ENCODE measurements at places on chromosomes 3 and 15.

GRCh38 chr3:44400771-44401170, 62.2 kb downstream of the TCAIM start:
- no peak for DNase-seq

DNA sequence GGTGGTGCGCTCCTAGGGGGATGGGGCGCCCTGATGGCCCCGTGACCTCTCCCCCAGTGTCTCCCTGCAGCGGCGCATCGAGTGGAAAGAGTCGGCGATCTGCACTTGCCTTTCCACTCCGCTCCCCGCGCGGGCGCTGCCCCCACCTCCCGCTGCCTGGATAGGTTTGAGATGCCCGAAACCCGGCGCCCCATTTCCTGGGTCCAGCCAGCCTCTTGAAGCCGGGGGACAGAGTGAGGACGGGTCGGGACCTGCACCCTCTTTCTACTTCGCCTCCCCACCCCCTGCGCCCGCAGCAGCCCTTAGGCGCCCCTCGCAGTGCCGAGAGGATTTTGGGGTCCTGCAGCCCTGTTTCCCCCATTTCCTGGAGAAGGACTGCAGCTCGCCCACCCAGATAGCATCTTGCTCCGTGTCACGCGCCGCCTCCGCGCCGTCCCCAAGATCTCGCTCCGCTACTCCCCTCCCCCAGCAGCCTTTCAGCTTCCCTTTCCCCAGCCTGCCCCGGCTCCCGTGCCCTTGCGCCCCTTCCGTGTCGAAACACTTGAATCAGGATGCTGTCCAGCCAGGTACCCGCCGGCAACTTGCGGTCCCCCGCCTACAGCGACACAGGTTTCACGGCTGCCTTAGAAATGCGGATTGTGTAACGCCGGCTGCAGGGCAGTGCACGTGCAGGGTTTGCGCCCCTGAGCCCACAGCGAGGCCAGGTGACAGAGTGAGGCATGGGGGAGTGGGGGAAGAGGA, 519 bp downstream of the ABHD6 start:
- peak; percentile 31 for DNase-seq

GRCh38 chr15:25137013-25137412, 182.2 kb downstream of the SNRPN start:
- DNase-seq, result no peak

- no peak for DNase-seq
Observed at GRCh38 chr3:152609891-152610290, 225.0 kb upstream of the P2RY1 start.

DNA sequence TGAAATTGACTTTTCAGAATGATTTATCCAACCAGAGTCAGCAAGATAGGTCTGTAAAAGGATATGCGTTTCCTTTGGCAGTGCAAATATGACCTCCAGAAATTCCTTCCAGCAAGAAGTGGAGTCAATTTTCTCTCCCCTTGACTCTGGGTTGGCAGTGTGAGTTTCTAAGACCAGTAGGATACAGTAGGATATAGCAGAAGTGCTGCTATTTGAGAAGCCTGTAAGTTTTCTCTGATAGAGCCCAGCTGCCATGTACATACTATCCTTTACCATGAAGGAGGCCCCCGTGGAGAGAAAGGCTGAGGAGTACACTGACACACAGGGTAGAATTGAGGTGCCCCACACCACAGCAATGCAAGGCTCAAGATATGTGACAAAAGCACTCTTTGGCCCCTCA, 409.1 kb upstream of the PDZRN3 start:
- DNase-seq, result no peak

DNA sequence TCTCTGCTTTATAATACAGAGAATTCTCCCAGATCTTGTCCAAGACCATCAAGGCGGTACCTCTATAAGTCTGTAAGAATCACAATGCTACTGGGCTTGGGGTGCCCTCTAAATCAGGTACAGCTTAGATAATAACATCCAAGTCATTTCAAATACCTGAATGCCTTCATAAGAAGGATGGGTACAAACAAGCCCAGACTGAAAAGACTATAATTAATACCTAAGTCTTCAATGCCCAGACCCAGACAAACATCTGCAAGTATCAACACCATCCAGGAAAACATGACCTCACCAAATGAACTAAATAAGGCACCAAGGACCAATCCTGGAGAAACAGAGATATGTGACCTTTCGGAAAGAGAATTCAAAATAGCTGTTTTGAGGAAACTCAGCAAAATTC, 65.9 kb downstream of the ZMAT3 start:
- DNase-seq, result no peak

GRCh38 chr3:193901007-193901406, 234.9 kb upstream of the HES1 start:
- no peak for DNase-seq
